CD4-positive, alpha-beta T cell treated with Interleukin-10 for 1 hour (primary cell): ENCODE measurements at places on chromosomes 12 and 14.

DNA sequence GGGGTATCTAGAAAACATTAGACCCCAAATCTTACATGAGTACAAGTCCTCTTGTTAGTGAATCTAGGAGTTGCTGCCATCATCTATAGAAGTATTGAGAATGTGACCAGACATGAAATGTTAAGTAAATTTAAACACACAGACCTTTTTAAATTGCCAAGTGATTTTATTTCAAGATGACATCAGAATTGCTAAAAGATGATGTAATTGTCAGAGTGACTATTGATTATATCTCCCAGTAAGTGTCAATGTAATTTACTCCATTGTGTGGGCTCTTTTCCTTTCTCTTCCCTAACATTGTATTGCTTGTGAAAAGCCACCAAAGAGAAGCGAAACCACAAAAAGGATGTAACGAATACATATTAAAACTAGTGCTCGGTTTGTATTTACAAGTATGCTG lies 16.8 kb downstream of the ADAM21 start:
- no peak for DNase-seq

DNA sequence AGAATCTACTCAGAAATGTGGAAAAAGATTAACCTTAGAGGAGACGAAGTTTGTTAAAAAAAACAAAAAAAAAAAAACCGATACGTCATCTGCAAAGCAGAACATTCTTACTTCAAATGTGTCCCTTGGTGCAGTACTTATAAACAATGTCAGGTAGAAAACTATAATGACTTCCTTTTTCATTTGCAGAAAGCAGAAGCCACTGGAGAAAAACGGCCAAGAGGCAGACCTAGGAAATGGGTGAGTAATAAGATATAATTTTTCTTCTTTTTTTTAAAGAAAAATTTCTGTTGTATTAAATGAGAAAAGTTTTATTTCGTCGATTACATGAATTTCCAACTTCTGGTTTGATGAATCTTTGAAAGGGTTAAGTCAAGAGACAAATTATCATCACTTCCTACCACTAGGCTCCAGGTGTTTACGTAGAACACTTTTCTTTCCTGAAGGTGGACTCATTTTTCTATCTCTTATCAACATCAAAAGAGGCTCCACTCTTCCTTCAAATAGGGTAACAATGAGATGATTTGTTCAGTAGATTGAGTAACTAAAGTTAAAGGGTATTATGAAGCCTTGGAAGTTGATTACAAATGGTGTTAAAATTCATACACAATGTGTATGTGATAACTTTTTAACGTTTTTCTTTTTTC lies 14.2 kb downstream of the HMGA2 start:
- DNase-seq: no peak

- no peak for DNase-seq
Measured at GRCh38 chr14:54621686-54622085, 54.8 kb downstream of the SAMD4A start.

DNA sequence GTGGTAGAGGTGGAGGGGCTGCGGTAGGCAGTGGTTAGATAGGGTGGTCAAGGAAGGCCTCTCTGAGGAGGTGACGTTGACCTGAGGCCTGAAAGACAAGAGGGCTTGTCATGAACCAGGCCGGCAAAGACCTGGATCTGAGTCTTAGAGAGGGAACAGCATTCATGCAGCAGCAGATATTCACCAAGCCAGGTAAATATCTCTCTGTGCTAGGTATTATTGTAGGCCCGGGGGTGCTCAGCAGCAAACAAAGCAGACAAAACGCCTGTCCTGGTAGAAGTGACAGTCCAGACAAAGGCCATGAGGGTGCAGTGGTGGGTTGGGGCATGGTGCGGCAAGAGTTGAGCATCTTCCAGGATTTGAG lies 117.6 kb downstream of the PTPN11 start:
- DNase-seq: no peak

- no peak for DNase-seq
Measured at GRCh38 chr14:101862177-101862576, 100.7 kb downstream of the PPP2R5C start.

- no peak for DNase-seq
Measured at GRCh38 chr14:32068708-32069107, 8.4 kb upstream of the ARHGAP5 start.

DNA sequence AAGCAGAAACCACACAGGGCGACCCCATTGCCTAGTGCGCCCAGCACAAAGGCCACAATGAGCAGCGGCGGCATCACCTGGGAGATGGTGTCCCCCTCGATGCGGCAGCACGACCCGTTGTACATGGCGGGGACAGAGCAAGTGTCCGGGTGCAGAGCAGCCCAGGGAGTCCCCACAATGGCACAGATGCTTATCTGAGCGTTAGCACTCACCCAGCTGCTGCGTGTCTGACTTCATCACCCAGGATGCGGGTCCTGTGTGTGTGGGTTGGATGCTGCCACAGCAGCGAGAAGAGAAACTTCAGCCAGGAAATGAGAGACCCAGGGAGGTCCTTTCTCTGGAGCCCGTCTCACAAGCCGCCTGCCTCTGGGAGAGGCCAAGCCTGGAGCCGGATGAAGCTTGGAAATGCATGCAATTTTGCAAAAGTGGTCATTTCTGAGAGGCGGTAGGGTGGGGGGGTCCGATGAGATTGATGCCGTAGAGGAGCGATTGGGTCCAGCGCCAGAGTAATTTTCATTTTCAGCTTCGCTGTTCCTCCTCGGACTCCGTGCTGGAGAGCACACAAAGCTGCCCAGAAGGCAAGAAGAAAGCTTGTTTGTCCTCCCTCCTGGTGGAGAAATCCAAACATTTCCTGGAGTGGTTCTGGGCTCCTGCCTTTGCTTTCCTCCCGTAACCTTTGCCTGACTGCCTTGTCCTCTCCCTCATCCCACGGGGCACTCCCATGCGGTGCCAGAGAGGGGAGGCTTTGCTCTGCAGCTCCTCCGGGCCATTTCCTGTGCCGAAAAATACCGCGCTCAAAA lies at the start of gene HCAR1:
HCAR1 (minus strand) TSS at position 630 of the 800 bp plus-strand sequence; CDS start at position 125, 505 bp downstream.
- DNase-seq: no peak

- no peak for DNase-seq
Measured at GRCh38 chr14:64763801-64764621, 59.8 kb downstream of the PLEKHG3 start.

DNA sequence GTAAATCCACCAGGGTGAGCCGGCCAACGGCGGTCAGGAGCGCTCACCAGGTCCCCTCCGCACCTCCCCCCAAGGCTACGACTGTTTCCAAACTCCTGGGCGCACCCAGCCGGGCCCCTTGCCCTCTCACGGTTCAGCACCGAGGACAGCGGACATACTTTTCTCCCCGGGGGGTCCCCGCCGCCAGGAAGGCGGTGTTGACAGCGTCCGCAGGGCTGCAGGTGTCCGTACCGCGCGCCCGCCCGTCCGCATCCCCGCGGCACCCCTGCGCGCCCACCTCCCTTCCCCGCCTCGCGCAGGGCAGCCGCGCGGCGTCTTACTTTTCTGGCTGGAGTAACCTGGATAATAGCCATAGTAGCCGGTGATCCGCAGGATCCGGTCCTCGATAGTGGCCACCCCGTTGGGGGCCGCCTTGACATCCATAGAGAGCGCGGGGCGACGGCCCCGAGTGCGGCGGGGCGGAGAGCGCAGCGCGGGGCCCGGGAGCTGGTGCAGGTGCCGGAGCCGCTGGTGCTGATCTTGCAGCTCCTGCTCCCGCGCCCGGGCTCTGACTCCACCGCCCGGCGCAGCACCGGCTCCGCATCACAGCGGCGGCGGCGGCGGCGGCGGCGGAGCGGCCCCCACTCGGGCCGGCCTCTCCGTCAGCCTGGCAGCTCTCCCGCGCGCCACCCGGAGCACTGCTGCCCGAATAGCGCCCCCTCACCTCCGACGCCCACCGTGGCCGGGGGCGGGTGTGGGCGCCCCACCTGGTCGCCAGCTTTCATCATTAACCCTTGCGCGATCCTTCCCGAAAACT lies at the start of gene SLC35F4:
SLC35F4 (minus strand) TSS at position 690 of the 796 bp plus-strand sequence.
- no peak for DNase-seq

DNA sequence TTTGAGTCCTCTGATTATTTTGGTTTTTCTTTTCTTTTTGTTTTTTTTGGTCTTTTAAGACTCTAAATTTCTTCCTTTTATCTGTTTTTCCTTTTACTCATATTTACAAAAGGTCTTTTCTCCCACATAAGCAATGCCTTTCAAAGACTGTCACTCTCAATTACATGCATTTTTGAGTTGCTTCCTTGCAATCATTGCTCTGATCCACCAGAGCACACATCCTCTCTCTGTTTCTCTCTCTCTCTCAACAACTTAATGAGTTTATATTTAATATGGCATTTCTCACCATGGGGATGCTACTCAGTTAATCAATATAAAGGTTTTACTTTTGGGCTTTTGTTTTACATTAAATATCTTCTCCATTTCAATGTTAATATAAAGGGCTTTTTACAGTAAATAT lies 62.7 kb upstream of the OR10AD1 start:
- no peak for DNase-seq

GRCh38 chr12:113479216-113479589 lies 7.5 kb upstream of the LHX5 start:
- DNase-seq: no peak

- no peak for DNase-seq
Measured at GRCh38 chr12:6831450-6831995, 3.3 kb downstream of the P3H3 start.

DNA sequence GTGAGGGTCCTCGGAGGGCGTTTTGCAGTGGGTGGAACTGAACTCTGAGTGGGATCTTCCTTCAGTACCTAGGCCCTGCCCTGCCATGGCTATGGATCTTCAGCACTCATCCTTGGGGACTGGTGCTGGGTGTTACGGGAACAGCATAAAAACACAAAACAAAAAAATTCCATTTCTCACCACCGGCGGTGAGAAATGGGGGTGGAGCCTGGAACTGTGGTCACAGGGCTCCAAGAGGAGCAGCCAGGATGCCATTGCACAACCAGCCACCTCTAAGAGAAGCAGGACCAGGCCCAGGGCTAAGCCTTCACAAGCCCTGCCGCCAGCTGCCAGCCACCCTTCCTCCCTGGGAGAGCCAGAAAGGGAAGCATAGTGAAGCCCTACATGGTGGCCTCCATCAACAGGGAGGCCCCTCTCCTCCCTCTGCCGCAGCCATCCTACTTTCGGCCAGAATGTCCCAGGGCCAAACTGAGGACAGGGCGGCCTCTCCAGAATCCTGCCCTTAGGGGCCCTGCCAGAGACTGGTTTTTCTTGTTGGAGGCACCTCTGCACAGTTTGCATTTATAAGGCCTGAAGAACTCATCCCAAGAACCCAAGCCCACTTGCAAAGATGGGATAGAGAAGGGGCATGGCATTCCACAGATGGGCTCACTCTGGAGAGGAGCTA lies 76.5 kb downstream of the VCPKMT start:
- peak; percentile 31 for DNase-seq

GRCh38 chr12:2029851-2030250 lies 22.9 kb upstream of the CACNA1C start:
- no peak for DNase-seq

DNA sequence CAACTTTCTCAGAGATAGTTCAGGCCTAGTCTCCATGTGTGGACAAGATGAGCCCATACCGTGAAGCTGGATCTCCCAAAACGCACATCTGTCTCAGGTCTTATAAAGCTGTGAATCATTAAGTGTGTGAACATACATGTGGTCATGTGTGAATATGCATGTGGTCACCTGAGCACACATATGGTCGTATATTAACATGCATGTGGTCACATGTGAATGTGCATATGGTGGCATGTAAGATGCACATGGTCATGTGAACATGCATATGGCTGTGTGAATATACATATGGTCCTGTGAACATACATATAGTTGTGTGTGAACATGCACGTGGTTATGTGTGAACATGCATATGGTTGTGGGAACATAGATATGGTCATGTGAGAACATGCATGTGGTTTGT lies 172.5 kb upstream of the PZP start:
- no peak for DNase-seq

DNA sequence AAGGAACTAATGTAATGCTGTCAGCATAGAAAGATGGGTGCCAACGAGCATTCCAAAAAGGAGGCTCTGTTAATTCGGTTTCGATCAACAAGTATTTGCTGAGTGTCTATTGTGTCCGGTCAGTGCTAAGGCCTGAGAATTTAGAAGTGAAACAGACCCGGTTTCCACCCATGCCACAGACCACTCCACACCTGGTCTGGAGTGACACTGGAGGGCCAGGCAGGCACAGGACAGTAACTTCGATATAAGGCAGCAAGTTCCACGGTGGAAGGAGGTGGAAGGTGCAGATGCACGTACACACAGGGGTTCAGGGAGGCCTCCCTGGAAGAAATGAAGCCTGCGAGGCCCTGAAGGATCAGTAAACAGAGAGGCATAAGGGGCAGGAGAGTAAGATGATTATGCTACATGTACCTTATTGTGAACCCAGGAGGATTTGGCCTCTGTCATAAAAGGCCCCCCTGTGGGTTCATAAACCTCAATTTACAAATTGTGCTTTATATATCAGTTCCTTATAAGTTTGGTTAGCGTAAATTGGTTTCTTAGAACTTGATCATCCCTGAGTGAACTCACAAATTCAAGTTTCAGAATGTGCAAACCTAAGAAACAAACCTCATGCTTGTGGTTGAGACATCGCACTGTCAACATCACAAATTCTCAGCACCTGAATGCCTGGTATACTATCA lies 25.9 kb downstream of the SSH1 start:
- DNase-seq: no peak

DNA sequence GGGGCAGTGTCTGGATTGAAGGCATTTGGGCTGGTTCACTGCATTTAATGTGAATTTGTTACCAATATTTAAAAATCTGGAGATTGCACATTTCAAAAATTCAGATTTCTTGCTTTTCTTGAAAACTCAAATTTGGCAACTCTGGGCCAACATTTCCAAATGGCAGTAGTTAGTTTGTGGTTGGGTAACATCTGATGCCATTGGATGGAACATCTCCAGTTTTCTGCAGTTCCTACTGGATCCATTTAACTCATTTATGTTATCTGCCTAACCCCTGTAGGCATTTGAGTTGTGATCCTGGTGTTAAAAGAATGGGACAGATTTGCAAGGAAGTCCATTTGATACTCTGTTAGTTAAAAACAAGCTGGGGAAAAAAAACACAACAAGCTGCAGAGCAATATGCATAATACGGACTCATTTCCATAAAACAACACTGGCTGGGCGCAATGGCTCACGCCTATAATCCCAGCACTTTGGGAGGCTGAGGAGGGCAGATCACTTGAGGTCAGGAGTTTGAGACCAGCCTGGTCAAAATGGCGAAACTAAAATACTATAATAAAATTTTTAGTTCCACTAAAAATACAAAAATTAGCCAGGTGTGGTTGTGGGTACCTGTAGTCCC lies 7.9 kb downstream of the EIF2B2 start:
- DNase-seq: no peak

GRCh38 chr14:95235351-95235750 lies 78.0 kb upstream of the DICER1 start:
- no peak for DNase-seq

- DNase-seq: no peak
Measured at GRCh38 chr14:60565211-60565610, 56.3 kb downstream of the SIX6 start.

GRCh38 chr14:76918782-76919394 lies 92.7 kb downstream of the LRRC74A start:
- DNase-seq: no peak
